ENCODE measurements at places on chromosomes 12 and 14.

- no peak for DNase-seq
These were observed 26.3 kb upstream of the ST8SIA1 start for GRCh38 chr12:22360774-22361173.

DNA sequence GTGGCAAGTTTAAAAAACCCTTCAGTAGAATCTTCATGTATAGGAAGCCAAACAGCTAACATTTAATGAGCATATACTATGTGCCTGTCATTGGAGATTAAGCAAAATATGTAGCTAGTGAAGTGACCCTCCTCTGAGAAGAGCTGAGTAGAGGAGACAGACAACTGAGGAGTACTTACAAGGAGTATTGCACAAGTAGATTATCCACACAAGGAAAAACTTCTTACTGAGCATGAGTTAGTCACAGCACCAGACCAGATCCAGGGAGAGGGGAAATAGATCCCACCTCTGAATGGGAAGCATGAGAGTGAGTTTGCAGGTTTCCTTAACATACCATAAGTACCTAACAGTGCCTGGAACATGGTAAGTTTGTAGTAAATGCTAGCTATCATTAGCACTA lies 33.0 kb downstream of the FRMD6 start:
- no peak for DNase-seq

- no peak for DNase-seq
These were observed 326.6 kb downstream of the BTG1 start for GRCh38 chr12:91819132-91819447.

GRCh38 chr12:128521981-128522380 lies 255.0 kb downstream of the TMEM132C start:
- no peak for DNase-seq

GRCh38 chr14:50335389-50335788 lies 23.3 kb downstream of the DMAC2L start:
- no peak for DNase-seq

DNA sequence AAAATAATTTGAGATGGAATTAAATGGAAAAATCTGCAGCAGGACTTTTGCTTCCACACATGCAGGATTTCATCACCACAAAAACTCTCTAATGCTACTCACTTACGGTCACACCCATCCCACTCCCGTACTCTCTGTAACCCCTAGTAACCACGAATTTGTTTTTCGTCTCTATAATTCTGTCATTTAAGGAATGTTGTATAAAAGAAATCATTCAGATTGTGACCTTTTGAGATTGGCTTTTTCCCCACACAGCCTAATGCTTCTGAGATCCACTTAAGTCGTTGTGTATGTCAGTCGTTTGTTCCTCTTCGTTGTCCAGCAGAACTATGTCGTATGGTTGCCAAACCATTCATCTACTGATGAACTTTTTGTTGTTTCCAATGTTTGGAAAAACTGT lies 19.8 kb upstream of the PZP start:
- DNase-seq = no peak

DNA sequence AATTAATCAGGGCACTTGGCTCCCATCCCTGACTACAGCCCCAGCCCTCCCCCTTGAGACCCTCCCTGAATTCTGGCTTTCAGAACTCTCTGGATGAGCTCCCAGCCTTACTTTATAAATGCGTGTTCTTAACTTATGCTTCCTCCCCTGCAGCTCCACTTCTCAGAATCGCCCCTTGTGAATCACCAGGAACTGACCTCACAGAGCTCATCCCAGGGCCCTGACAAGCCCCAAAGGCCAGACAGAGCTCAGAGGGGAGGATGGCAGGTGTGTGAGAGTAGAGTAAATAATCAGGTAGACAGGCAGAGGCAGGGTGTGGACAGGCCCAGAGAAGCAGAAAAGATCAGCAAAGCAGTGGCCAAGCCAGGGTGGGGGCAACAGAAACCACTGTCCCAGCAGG lies 68.2 kb upstream of the FOXN3 start:
- no peak for DNase-seq

DNA sequence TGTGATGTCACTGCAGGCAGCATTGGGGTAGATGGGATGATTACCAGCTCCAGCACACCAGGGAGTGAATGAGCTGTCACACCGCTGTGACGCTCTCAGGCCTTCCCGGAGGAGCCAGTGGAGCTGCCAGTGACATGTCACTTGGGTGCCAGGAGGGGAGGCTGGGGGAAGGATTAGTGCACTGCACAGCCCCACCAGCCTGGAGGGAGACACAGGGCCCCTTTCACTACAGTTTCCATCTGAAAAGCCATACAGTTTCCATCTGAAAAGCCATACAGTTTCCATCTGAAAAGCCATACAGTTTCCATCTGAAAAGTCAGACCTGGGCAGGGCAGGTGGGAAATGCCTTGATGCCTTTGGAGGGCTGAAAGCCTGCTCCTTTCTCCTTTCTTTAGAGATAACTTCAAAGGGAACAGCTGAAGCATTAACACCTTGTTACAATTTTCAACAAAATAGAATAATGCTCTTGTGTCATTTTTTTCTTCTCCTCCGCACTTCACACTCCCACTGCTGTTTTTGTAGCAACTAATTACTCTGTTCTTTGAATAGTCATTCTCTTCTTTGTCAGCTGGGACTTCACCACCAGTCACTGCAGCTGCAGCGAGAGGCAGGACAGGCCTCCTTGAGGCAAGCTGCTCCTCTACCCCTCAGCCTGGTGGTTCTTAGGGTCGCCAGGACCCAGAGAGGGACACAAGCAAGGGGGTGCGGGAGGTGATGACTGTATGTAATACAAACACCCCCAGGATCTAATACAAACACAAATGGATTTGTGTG lies 256.9 kb upstream of the RGS6 start:
- DNase-seq = no peak

DNA sequence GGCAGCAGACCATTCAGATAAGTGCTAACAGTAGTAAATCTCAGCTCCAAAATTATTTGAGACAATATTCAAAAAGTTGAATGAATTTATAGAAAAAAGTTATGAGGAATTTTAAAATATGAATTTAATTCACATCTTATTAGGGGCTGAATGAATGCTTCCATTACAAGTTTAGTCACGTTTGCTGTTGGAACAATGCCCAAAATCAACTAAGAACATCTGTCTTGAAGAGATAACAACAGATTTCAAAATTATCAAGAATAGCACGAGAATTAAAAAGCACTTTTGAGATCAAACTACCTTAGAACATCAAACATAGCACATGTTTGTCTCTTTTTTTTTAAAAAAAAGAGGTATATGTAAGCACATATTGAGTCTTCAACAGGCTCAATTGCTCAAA lies 115.4 kb upstream of the PPFIA2 start:
- DNase-seq = peak; percentile 30

- no peak for DNase-seq
These were observed 131.9 kb downstream of the MDGA2 start for GRCh38 chr14:47543459-47543858.

DNA sequence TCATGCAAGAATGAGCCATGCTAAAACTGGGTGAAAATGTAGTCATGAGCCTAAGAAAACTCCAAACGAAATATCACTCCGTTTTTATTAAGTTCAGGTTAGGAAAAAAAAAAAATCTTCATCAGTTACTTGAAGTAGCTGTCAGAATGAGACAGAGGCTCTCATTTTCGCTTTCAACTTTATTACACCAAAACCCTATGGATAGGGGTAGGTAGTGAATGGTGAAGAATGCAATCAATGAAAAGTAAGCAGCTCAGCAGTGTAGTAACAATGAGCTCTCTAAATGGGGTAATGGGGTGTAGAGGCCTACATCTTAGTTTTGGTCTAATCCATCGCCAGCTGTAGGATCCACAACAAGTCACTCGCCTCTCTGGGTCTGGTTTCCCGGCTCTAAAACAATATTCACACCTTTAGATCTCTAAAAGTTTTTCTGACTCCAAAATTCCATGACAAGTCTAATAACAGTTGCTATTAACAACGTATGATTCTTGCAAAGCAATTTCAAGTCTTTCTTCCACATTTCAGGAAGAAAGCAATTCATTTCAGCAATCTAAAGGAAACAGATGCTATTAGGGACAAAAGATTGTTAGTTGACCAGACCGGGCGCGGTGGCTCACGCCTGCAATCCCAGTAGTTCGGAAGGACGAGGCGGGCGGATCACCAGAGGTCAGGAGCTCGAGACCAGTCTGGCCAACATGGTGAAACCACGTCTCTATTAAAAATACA lies 1.7 kb downstream of the BTBD7 start:
- DNase-seq = peak; percentile 33

- no peak for DNase-seq
These were observed 187.7 kb upstream of the ATXN7L3B start for GRCh38 chr12:74349925-74350324.

DNA sequence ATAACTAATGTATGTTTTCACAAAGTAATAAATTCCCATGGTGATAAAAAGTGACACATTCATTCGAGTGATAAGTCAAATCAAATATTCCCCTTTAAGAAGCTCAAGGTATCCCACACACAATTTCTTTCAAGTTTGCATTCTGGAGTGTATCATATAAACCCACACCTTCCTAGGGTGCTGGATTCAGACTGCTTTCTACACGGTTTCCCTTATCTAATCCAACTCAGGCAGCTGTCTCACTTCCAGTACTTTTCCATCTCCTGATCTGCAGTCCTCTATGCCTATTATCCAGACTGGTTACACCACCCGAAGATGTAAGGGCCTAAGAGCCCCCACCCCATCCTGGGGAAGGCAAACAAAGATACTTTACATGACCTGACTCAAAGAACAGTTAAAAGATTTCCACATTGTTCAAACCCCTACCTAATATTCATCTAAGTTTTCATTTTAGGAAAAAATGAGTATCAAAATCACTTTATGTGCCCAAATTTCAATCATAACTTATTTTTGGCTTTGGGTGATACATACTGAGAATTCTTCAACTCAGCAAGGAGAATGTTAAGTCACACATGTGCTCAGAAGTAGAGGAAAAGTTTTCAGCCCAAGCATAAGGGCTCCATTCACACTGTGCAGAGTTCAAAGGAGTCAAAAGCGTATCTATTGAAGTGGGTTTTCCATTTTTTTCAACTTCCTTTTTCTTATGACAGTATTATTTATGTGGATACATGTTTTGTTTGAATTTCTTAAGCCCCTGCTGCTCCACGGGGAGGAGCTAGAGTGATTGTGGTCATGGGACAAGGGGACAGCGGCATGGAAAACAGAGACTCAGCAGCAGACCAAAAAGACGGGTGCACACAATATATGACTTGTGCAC lies 41.8 kb downstream of the CORO1C start:
- peak; percentile 97 for DNase-seq

DNA sequence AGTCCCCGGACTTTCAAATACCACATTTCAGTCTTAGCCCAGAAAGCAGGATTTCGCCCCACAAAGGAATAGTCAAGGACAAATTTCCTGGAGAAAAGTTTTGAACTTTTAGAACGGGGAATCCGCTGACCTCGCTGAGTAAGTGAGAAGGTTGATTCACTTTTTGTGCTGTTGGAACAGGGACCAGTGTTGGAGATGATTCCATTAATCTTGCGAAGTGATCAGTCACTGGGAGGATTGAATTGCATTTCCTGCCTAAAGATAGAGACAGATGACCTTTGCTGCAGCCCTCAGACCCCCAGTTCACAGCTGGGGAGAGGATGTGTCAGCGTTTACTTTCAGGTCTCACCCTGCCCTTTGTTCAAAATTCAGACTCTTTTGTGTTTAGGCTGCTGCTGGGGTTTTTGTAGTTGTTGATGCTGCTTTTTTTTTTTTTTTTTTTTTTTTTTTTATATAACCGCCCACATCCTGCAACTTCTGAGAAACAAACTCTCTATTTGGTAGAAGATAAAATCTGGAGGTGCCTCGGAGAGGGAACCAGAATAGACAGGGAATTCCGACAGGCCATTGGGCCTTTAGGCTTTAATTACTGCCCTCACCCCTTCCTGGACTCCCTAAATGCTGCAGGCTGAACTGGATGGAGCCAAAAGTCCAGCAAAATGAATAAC lies 9.8 kb upstream of the KDM2B start:
- DNase-seq = no peak

GRCh38 chr12:3962631-3963483 lies 89.7 kb upstream of the PARP11 start:
- peak; percentile 93 for DNase-seq

DNA sequence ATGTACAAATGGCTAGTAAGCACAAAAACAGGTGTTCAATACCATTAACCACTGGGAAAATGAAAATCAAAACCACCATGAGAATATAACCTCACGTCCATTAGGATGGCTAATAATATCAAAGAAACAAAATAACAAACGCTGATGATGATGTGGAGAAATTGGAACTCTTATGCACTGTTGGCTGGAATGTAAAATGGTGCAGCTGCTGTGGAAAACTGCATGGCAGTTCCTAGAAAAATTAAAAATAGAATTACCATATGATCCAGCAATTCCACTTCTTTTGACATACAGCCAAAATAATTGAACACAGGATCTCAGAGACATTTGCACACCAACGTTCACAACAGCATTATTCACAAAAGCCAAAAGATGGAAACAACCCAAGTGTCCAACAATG lies 51.5 kb downstream of the TMPRSS12 start:
- no peak for DNase-seq

DNA sequence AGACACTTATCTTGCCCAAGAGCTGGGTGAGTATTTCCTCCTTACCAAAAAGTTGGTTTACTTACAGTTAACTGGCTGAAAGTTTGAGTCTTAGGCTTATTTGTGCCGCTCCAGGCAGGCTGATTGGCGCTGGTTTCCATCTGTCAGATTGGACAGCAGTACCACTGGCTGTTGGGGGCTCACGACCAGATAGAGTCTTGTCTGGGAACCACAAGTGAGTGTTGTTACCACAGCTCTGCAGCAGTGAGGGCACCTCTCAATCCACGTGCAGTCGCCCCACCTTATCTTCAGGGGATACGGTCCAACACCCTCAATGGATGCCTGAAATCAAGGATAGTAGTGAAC lies 58.9 kb downstream of the DDX51 start:
- DNase-seq = peak; percentile 75

DNA sequence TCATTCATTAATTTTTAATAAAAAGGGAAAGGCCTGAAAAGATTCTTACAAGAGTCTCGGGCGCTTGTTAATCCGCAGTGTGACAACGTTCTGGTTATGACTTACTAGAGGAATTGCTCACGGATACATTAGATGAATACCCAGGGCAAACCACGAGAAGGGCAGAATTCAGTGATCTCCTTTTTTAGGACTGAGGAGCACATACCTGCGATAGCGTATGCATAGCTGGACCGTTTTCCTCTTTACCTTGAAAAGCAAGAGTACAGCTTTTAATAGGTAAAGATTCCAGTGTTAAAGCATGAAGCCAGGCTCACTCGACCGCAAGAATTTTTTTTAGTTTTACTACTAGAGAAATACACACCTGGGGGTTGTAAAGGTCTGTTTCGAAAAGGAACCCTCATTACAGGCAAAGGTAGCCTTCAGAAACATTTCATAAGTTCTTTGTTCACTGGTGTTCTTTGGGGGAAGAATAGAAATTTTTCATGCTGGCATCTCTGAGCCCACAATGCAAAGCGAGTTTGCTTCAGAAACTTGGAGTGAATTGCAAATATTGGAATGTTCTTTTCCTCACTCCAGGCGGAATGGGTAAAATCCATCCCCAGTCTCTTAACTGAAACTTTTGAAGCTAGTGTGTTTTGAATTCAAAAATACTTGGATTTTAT lies 953 bp downstream of the MAPK1IP1L start:
- no peak for DNase-seq
